Stimulated activated CD4-positive, alpha-beta T cell treated with anti-CD3 and anti-CD28 coated beads, Interleukin-4, amount 100 ng/mL, for 4 hours (primary cell): ENCODE measurements at places on chromosomes 3 and 15.

GRCh38 chr3:29695643-29696198, 414.9 kb downstream of the RBMS3 start:
- DNase-seq, result no peak

GRCh38 chr3:133396906-133397305, 3.0 kb upstream of the BFSP2 start:
- DNase-seq, result no peak

GRCh38 chr3:195587824-195588223, 4.1 kb upstream of the APOD start:
- DNase-seq, result no peak

DNA sequence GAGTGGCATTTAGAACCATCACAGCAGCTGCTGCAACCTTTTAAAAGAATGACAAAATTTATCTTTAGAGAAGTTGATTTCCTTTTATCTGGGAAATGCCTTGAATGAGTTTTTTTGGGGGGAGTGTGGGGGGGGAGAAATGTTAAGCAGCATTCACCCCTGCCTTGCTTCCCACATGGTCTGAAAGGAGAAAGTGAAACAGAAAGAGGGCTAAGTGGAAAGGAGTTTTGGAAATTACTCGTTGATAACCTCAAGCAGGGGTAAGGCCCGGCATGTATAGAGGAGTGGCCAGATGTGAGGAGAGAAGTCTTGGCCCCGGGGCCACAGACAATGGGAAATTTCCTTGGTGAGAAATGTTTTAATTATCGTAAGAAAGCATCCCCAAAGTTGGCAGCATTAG, 23.5 kb downstream of the B3GALNT1 start:
- no peak for DNase-seq

GRCh38 chr3:103785017-103785416, 1350.2 kb downstream of the ZPLD1 start:
- no peak for DNase-seq

DNA sequence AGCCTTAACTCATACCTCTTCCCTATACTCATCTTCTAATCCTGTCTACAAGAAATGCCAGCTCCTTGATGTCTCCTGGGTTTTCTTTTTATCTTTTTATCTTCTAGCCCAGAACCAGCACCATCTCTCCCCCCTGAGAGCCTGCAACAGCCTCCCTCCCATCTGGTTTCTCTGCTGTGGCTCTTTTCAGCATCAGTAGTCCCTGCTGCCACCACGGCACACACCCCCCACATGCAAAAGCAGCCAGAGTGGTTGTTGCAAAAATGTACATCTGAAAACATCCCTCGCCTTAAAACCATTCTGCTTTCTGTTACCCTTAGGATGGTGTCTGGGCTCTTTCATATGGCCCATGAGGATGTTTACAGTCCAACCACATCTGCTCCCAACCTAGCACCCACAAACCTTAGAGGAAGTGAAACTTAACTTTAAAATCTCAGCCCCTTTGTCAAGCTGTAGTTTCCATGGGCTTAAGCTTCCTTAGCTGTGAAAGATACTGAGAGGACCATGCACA, 775 bp downstream of the TTC21A start:
- no peak for DNase-seq

- no peak for DNase-seq
These were observed 111.8 kb upstream of the DPH6 start for GRCh38 chr15:35657679-35658311.

DNA sequence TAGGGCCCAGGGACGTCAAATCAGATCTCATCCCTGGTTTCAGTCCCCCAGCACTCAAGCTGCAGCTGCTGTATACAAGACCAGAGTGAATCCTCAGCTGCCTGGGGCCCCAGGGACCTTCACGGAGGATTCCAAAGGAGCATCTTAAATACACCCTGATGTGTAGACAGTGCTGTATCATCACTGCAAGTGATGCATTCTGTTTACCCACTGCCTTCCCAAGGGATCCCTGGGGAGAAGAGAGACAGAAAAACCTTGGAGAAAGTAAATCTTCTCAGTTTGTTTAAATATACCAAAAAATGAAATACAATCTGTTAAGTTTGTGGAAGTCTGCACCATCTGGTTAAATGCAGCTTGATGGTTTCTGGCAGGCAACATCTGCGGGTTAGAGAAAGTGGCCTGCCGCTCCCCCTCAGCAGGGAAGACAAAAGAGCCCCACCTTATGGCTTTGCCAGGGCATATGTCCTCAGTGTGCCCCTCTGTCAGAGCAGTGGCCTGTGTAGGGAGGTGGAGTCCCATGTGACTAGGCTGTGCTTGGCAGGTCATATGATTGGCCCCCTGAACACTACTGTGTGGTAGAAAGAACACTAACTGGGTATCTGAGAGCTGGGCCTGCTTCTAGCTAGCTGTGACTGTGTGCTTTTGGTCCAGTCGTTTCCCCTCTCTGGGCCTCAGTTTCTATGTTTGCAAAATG, 222.2 kb upstream of the TRIM42 start:
- DNase-seq, result no peak

GRCh38 chr3:3074551-3075257, 35.5 kb downstream of the IL5RA start:
- no peak for DNase-seq

DNA sequence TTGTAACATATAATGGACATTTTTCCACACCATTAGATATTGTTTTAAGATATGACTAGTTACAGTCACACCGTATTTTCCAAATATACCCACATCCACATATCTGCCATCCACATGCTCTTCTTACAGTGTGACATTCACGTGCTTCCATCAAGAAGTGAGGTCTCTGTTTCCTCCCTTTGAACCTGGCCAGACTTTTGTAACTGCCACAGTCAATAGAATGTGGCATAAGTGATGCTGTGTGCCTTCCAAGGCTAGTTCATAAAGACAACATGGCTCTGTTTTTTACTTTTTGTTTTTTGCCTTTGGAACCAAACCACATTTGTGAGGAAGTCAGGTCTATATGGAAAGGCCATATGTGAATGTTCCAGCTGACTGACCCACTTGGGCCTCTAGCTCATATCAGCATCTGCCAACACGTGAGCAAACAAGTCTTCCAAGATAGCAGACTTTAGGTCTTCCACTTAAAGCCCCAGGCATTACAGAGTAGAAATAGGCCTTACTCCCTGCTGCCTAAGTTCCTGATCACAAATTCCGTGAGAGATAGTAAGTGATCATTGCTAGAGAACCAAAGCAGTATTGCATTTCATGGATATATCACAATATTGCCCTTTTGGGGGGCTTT, 27.1 kb downstream of the EIF1B start:
- no peak for DNase-seq

- no peak for DNase-seq
These were observed 222.6 kb upstream of the MRPL3 start for GRCh38 chr3:131725414-131725813.

DNA sequence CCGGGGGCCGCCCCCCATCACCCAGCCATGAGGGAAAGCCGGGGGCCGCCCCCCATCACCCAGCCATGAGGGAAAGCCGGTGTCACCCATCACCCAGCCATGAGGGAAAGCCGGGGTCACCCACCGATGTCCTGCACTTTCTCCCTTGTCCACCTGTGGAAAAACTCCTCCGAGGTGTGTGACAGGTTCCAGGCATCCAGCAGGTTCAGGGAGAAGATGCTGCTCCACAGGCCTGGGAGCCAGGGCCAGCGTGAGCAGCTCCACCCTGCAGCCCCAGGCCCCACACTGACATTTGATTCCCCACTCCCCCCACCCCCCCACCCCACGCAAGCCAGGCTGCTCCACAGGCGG, 15.5 kb upstream of the EHD4 start:
- no peak for DNase-seq

- DNase-seq, result no peak
These were observed 347 bp downstream of the HACL1 start for GRCh38 chr3:15601046-15601398.

DNA sequence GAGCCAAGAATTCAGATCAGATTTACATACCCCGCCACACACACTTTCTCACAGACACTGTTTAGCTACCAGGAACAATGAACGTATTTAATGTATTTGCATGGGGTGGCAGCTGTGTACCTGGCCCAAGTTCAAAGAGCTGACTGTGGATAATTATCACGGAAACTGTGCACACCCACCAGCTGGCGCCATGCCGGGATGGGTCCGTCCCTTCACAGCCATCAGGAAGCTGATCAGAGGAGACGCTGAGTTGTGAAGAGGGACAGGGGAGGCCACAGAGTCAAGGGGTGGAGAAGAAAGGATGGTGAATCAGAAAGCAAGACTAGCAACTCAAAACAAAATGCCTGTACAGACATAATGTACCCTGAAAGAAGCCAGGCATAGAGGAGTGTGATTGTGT, 13.1 kb upstream of the PLA2G4D start:
- no peak for DNase-seq

DNA sequence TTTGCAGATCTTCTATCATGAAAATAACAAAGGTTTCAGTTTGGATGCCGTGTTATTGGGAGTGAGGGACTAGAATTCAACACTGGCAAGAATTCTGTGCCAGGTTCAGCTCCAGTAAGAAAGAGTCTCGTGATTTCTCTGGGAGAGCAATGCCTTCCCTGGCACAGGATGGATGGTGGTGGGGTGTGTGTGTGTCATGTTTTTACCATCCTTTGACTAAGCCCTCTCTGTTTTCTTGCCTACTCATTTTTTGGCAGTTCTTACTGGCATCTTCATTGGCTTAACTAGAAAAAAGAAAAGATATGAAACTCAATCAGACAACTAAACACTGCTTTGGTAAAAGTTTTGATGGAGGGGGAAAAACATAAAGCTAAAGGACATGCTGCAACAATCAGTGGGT, 86.6 kb downstream of the FMN1 start:
- no peak for DNase-seq

- DNase-seq, result no peak
These were observed 7.6 kb downstream of the CNBP start for GRCh38 chr3:129176051-129176450.

GRCh38 chr3:5226783-5227182, 39.3 kb downstream of the EDEM1 start:
- no peak for DNase-seq

DNA sequence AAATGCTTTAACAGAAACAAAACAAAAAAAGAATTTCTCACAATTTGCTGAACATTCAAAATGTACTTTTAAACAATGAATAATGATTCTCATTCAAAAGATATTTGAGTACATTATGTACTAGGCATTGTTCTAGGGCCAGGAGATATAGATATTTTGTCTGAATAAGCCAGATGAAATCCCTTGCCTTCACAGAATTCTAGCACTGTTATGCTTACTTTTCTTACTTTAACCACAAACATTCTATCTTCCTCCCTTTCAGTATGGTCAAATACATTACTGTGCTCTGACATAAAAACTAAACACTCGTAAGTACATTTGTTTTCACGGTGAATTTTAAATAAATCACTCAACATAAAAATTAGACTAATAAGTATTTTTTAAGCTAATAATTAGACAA, 116.7 kb downstream of the ADAM10 start:
- DNase-seq, result no peak

- no peak for DNase-seq
These were observed 18.3 kb downstream of the TGM4 start for GRCh38 chr3:44892689-44893088.

GRCh38 chr3:25044762-25045710, 383.0 kb upstream of the RARB start:
- no peak for DNase-seq

- DNase-seq, result no peak
These were observed 207.7 kb downstream of the SOX2 start for GRCh38 chr3:181919375-181919774.

GRCh38 chr15:53872410-53872809, 105.8 kb upstream of the UNC13C start:
- DNase-seq, result no peak

- DNase-seq, result no peak
These were observed 49.8 kb downstream of the RSRC1 start for GRCh38 chr3:158159714-158160113.

GRCh38 chr15:98785807-98786621, 137.7 kb downstream of the IGF1R start:
- no peak for DNase-seq

DNA sequence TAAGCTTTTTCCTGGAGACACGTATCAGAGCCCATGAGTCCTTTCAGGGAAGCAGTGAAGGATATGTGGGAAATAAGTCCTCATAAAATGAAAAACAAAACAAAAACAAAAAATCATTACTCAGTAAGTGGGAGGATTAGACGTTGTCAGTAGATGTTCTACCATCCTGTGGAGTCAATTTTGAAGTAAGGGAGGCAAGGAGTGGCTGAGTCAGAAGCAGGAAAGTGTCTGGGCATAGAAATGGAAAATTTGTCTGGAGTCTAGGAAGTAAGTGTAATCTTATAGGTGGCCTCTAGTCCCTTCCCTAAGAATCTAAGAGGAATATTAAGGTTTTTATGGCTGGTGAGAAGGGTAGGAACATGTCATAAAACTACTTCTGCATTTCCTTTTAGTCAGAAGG, 339.8 kb upstream of the SEMA6D start:
- DNase-seq, result no peak

GRCh38 chr3:54850484-54851018, 77.3 kb downstream of the LRTM1 start:
- no peak for DNase-seq

DNA sequence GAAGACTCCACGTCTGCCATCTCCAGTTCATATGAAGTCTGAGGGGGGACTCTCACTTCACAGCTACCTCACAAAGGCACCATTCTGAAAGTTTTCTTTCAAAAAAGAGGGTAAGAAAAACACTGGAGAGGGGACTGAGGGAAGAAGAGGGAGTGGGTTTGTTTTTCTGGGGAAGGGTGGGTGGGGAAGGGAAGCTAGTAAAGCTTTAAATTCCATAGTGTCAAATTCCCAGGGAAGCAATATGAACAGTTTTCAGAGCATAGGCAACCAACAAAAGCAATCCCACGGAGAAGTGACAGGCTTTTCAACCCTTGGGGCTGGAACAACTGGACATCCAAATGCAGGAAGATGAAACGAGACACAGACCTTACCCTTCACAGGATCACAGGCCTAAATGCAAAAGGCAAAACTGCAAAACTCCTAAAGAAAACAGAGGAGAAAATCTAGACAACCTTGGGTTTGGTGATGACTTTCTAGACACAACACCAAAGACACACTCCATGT, 61.7 kb downstream of the CHSY1 start:
- no peak for DNase-seq
